ENCODE measurements at places on chromosomes 5 and 9.

GRCh38 chr5:142110046-142110531, 1.5 kb downstream of the NDFIP1 start:
- DNase-seq, result no peak

DNA sequence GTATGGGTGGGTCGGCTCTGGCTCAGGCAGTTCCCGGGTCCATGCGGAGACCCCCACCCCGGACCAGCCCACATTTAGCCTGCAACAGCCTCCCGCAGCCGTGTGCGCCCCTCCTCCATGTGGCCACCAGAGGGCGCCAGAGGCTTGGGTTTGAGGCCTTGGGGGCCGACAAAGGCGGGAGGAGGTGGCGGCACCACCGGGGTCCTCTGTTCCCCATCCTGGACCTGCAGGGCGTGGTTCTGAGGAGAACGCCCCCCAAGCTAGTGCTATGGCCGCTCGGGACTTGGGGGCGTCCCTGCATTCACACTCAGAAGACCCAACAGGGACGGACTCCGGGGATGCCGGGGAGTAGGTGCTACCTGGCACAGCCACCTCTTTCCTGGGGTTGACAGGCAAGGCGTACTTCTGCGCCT, 16.5 kb downstream of the ASS1 start:
- DNase-seq, result no peak

- no peak for DNase-seq
Measured at GRCh38 chr9:68905129-68905528, 108.8 kb downstream of the PRKACG start.

GRCh38 chr5:129679671-129680070, 68.2 kb upstream of the MINAR2 start:
- DNase-seq, result no peak

DNA sequence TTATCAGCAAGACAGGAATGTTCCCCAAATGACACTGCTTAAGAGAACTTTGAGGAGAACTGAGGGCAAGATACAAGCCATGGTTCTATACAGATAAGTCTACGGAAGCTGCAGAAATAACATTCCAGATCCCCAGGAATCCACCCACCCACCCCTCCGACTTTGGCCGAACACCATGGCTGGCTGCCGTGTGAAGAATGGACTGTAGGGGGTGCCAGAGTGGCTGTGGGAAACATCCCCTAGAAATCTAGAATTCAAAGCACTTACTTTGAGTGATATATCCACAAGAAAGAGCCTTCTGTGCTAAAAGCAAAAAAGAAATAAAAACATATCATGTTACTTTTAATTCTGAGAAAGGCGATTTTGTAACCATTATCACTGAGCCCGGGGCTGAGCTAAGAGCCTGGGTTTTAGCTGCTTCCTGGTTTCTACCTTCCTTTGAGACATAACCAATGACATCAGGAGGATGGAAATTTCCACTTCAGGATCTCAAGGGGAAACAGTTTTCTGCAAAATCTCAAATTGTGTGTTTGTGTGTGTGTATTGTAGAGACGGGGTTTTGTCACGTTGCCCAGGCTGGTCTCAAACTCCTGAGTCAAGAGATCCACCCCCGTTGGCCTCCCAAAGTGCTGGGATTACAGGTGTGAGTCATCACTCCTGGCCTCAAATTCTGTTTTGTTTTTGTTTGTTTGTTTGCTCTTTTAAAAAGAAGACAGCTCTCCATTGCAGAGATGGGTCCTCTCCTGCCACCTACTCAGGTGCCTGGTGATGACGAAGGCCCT, 36.4 kb downstream of the GGTA1 start:
- no peak for DNase-seq

DNA sequence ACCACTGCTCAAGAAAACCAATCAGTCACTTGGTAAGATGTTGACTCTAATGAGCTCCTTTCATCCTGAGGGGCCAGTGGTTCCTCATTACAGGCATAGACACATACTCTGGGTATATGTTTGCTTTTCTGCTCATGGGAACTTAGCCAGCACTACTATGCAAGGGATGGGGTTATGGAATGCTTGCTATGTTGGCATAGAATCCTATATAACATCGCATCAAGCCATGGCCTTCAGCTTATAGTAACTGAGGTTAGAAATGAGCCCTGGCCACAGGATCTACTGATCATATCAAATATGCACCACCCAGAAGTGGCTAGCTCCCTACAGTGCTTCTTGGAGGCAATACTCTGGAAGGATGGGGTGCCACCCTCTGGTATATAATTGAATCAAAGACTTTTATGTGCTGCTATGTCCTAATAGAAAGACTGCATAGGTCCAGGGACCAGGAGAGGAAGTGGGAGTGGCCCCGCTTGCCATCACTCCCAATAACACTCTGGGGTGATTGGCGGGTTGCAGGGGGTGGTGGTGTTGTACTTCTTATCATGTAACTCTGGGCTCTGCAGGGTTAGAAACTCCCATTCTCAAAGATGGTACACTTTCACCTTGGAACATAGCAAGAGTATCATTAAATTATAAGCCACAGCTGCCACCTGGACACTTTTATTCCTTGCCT, 70.3 kb downstream of the ZNF366 start:
- DNase-seq, result no peak

- DNase-seq, result no peak
Measured at GRCh38 chr5:142544946-142545649, 140.8 kb downstream of the FGF1 start.

- DNase-seq, result no peak
Measured at GRCh38 chr9:99457981-99458380, 235.9 kb downstream of the SEC61B start.

- DNase-seq, result no peak
Measured at GRCh38 chr5:87770016-87770570, 357.4 kb upstream of the CCNH start.

- no peak for DNase-seq
Measured at GRCh38 chr9:27109621-27110020, 596 bp downstream of the TEK start.

- DNase-seq, result no peak
Measured at GRCh38 chr5:57315941-57316340, 142.1 kb downstream of the GPBP1 start.

GRCh38 chr5:97111616-97112015, 30.8 kb downstream of the LIX1 start:
- no peak for DNase-seq

DNA sequence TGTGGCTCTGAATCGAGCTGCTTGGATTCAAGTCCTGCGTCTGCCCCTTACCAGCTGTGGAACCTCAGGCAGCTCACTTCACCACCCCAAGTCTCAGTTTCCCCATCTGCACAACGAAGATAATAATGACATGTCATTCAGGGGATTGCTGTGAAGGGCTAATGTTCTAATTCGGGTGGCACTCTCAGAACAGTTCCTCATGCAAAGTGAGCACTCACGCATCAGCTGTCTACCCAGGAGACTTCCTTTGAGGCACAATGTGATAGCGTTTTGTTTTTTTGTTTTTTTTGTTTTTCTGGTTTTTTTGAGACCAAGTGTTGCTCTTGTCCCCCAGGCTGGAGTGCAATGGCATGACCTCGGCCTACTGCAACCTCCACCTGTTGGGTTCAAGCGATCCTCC, 56.4 kb downstream of the NTNG2 start:
- DNase-seq, result no peak

DNA sequence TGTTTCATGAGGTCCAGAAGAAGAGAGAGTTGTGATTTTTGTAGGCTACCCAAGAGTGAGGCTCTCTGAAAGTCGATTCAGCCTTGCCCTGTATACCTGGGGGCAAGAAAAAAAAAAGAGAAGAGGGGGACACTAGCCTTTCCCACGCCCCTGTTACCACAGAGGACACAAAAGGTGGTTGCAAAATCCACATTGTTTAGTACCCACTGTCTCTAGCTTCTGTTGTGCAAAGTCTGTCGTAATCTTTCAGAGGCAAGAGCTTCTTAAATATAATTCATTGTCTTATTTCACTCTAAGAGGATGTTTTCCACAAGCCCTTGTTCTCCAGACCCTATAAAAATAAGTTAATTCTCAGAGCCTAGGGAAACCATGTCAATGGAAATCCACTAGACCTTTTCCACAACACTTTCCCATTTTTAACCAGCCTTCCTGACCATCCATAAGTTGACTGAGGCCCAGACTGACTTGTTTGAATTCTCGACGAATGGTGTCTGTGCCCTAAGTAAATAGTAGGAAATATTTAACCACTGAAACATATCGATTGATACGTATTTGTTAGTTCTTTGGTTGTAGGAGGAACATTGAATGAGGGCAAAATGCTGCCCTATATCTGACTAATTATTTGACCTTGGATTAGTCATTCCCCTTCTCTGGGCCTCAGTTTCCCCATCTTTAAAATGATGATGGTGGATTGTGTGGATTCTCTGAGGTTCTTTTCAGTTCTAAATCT, 182.7 kb downstream of the PAPPA start:
- no peak for DNase-seq

GRCh38 chr5:167363065-167363464, 928.4 kb upstream of the WWC1 start:
- DNase-seq, result no peak

GRCh38 chr5:53971551-53971950, 338.8 kb downstream of the ARL15 start:
- DNase-seq, result no peak

GRCh38 chr5:142023836-142024235, 11.0 kb upstream of the GNPDA1 start:
- DNase-seq, result no peak
